ENCODE measurements at places on chromosomes 6 and 20.

- peak; percentile 97 for DNase-seq
These were observed 21.1 kb downstream of the SPTLC3 start for GRCh38 chr20:13029687-13030375.

GRCh38 chr20:48483334-48484066 is 344.3 kb downstream of the PREX1 start:
- no peak for DNase-seq

GRCh38 chr6:116842459-116842858 is 13.6 kb upstream of the GPRC6A start:
- no peak for DNase-seq

DNA sequence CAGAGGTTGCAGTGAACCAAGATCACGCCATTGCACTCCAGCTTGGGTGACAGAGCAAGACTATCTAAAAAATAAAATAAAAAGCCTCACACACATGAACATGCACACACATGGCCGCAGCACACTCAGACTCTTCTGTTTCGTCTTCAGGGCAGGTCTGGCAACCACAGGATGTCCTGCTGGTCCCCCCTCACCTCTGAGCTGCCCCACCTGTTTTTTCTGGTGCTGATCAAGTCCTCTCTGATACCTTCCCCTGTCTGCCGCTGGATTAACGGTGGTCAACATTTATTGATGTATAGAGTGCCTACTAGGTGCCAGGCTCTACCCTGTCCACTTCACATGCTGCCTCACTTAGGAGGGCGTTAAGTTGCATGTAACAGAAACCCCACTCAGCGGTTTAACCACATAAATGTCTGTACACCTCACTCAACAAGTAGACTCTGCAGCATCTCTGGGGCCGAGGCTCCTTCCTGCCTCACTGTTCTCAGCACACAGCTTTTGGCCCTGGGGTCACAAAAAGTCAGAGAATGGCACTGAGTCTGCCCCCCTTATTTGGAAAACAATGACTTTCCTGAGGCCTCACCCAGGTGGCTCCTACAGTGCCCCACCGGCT is 4.5 kb upstream of the AP5S1 start:
- no peak for DNase-seq

DNA sequence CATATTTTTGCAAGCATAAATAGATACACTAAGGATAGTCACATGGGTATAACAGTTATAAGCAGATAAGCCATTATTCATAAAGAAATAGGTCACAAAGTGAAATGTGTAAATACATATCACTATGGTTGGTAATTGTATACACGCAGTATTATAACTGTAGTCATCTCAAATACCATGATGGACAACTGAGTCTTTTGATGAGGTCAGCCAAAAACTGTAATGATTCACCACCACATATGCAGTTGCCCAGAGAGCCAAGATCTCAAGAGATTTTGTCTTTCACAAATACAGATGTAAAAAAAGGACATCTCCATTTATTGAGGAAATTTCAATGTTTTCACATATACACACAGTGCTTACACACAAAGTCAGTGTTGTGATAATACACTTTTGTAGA is 28.3 kb downstream of the ZNF292 start:
- DNase-seq, result no peak

DNA sequence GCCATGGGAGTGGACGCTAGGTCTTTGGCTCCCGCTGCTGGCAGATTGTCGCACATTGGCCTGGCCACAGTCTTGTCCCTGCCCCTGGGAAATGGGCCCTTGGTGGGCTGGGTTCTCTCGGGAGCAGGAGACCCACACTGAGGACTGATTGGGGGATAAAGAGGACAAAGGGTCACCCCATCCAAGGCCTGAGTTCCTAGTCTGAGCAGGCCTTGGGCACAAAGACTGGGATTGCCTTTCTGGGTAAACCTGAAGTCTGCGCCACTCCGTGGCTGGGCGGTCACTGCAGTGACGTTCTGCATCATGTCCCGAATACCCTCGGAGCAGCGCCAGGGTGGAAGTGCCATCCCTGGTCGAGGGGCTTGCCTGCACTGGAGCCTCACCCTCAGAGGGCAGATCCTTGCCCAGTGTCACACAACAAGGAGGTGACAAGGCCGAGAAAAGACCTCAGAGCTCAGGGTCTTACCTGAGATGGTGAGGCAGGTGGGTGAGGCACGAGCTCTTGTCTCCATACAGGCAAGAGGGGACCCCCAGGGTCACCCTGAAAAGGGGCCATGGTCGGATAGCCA is 36.1 kb upstream of the ZBP1 start:
- no peak for DNase-seq

DNA sequence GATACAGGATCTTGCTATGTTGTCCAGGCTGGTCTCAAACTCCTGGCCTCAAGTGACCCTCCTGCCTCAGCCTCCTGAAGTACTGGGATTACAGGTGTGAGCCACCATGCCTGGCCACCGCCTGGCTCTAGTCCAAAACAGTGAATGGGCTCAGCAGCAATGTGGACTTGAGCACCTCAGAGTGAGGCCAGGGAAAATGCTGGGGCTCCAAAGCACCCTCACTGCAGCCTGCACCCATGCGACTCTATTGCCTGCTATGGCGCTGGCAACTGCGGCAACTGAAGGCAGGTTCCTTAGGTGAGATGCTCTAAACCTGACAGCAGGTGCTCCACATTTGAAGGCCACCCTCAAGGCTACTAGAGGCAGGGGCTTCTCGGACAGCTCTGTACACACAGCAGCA is 26.5 kb downstream of the MAP1LC3A start:
- no peak for DNase-seq

GRCh38 chr6:90468080-90468479 is 118.8 kb downstream of the MAP3K7 start:
- peak; percentile 21 for DNase-seq

DNA sequence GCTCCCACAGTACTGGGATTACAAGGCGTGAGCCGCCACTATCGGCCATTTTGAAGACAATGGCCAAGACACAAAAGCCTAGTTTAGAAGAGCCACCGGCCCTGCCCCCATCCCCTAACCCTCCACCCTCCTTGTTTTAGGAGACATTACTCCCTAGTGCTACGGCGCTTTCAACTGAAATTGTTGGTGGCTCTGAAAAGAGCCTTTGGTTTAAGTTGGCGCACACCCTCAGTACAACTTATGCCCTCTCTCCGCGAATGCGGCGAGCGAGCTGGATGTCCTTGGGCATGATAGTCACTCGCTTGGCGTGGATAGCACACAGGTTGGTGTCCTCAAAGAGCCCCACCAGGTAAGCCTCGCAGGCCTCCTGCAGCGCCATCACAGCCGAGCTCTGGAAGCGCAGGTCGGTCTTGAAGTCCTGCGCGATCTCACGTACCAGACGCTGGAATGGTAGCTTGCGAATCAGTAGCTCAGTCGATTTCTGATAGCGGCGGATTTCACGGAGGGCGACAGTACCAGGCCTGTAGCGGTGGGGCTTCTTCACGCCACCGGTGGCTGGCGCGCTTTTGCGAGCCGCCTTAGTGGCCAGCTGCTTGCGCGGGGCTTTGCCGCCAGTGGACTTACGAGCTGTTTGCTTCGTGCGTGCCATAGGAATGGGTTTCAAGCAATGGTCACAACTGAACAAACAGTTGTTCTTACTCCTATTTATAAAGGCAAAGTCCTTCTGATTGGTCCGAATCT is 114.9 kb upstream of the BTN3A2 start:
- no peak for DNase-seq

GRCh38 chr6:27791182-27791943 is 120.8 kb downstream of the OR2B2 start:
- no peak for DNase-seq

DNA sequence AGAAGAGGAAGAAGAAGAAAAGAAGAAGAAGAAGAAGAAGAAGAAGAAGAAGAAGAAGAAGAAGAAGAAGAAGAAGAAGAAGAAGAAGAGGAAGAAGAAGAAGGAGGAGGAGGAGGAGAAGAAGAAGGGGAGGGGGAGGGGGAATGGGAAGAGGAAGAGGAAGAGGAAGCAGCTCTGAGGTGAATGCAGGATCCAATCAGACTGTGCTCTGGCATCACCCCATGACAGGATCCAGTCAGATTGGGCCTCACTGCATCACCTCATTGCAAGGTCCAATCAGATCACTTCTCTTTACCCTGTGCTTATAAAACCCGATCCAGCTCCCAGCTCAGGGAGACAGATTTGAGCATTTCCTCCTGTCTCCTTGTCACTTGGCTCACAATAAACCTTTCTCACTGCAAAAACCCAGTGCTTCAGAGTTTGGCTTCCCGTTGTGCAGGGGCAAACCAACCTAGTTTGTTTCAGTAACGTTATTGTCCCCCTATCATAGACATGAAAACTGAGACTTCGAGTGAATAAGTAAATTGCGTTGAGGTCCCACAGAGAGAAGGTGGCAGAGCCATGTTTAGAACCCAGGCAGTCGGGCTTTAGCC is 28.6 kb upstream of the YWHAB start:
- no peak for DNase-seq

DNA sequence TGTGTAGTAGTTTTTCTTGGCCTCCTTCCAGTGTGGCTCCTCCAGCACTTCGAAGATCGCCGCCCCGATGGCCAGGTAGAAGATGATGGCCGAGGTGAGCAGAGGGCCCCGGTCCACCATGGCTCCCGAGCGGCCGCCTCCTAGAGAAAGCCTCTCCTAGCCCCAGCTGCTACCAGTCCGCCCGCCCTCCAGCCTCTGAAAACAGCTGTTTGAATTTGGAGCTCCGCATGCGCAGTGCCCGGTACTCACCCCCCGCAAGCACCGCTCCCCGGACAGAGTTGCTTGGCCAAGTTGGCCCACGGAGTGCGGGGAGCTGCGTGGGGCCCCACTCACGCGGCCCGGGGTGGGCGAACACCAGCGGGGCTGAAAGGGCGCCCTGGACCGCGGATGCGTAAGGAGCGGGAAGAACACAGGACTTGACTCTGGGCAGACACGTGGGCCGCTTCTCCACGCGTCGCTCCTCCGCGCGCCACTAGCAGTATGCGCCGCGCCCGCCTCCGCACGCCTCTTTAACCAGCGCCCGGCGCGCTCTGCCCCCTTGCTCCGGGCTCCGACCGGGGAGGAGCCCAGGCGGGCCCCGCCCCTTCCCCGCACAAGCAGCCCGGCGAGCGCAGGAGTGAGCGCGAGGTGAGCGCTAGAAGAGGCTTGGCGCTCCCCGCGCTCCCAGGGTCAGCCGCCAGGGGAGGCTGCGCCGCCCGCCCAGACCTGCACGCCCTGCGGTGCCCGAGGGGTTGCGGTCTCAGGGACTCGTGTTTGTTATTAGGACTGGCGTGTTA is at the start of gene KCNK5:
KCNK5 (minus strand) TSS at position 484 of the 776 bp plus-strand sequence; CDS start at position 120, 364 bp downstream.
- DNase-seq, result peak; percentile 25

DNA sequence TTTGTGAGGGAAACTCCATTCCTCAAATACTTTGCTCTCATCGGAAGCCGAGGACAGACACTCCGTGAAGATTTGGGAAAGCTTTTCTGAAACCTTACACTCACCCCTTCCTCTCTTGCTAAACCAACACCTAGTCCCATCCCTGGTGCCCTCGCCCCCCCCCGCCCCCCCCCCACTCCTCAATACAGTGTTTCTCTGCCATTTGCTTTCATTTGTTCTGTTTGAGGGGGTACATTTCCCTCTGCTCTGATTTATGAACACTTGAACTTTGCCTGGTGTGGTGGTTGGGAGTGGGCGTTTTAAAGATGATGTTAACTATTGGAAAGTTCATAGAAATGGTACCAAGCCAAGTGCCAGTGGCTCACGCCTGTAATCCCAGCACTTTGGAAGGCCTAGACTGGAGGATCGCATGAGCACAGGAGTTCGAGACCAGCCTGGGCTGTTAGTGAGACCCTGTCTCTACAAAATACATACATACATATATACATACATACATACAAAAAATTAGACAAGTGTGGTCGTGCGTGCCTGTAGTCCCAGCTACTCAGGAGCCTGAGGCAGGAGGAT is 1.1 kb downstream of the RAB32 start:
- no peak for DNase-seq
